Activated CD4-positive, alpha-beta T cell treated with anti-CD3 and anti-CD28 coated beads for 48 hours (primary cell): ENCODE measurements at places on chromosomes 13 and 19.

DNA sequence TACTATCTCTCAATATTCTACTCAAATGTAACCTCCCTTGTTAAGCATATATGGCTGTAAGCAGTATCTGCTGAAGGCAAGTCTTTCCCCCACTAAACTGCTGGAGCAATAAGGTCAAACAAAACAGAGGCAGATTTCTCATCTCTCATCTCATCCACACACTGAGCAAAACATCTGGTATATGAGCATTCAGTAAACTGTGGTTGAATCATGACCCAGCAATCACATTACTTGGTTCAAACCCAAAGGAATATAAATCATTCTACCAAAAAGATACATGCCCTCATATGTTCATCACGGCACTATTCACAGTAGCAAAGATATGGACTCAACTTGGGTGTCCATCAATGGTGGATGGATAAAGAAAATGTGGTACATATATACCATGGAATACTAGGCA is 344.4 kb downstream of the SUCLA2 start:
- DNase-seq = no peak

- no peak for DNase-seq
Measured at GRCh38 chr19:45668342-45668871, 386 bp downstream of the GIPR start.

GRCh38 chr19:8142513-8142900 is 6.9 kb downstream of the FBN3 start:
- DNase-seq = no peak

DNA sequence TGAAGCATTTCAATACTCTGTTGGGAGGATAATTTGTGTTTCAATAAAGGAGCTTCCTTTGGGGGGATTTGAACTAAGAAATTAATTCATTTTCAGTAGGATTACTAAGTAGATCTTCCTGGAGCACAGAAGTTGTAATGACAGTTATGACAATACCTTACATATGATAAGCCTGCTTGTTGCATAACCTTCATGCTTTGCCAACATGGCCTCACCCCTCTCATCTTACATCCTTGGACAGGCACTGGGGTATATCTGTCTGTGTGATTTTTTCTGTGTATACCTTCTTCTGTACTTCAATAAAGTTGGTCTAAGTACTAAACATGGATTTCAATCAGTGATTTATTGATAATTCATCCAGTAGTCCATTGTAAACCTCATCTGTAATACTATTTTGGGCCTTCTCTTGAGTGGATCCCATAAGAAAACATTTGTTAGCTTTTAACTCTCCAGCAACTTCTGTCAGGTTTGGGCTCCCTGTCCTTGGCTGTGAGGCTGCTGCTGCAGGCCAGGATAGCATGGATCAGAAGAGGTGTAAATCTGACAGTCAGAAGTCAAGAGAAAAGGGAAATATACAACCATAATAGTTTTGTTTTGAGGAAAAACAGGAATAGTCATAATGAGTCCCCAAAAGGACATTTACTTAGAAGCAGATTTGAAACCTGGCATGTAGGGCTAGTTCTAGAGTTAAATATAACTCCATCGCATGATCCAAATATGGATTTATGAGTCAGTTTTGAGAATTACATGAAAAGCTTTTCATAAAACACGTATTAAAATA is 422.2 kb downstream of the KLF5 start:
- DNase-seq = no peak

GRCh38 chr19:7159105-7159933 is 89.8 kb downstream of the ZNF557 start:
- no peak for DNase-seq

DNA sequence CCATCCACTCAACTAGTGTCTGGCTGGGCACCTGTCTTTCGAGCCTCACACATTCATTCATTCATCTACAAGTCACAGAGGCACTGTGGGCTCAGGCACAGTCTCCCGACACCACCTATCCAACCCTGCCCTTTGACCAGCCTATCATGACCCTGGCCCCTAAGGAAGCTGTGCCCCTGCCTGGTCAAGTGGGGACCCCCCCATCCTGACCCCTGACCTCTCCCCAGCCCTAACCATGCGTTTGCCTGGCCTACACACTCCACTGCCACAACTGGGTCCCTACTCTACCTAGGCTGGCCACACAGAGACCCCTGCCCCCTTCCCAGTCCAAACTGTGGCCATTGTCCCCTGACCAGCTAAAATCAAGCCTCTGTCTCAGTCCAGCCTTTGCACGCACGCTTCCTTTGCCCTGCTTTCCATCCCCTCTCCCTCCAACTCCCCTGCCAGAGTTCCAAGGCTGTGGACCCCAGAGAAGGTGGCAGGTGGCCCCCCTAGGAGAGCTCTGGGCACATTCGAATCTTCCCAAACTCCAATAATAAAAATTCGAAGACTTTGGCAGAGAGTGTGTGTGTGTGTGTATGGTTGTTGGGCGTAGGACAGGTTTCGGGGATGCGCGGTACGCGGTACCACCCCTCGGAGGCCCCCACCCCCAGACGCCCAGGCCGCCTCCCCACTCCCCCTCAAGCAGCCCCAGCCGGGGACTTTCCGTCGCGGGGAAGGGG is 404 bp upstream of the IL27RA start:
- no peak for DNase-seq
